ENCODE measurements at places on chromosomes 3 and 15.

GRCh38 chr3:52438579-52439425 is 6.1 kb downstream of the SEMA3G start:
- no peak for DNase-seq

- DNase-seq, result no peak
These were observed 9.3 kb upstream of the MELTF start for GRCh38 chr3:197038679-197039462.

DNA sequence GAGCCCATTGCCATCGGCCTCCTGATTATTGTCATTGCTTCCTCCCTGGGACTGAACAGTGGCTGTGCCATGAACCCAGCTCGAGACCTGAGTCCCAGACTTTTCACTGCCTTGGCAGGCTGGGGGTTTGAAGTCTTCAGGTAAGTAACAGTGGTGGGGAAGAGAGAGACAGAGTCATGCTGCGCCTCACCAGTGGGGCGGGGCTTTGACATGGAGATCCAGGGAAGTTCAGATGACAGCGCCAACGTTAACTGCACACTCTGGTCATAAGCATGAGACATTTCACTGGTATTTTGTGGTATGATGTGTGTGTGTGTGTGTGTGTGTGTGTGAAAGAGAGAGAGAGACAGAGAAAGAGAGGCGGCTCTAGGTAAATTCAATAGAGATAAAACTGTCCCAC is 41.0 kb downstream of the AQP9 start:
- no peak for DNase-seq

- no peak for DNase-seq
These were observed 340.4 kb downstream of the EPHB1 start for GRCh38 chr3:135135445-135135844.

DNA sequence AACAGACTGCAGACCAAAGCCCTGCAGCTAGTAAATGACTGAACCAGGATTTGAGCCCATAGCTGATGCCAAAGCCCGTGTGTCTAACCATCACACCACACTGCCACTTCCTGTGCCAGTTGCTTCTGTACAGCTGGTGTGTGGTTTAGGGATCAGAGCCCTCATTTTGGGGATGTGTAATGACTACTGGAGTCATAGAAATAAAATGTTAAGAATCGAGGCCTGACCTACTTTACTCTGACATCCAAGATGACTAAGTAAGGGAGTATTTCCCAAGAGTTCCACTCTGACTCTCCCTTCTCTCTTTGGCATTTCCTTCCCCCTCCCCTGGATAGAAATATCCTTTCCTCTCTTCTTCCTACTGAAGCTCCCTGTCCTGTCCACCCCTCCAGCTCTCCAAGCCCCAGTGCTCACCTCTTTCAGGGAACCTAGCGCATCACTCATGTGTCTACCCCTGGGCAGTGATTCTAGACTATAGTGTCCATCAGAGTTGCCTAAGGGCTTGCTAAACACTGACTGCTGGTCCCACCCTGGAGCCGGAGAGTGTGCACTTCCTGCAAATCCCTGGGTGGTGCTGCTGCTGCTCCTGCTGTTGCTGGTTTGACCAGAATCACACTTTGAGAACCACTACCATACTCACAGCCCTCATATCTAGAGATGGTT is 53.8 kb downstream of the MGLL start:
- no peak for DNase-seq

DNA sequence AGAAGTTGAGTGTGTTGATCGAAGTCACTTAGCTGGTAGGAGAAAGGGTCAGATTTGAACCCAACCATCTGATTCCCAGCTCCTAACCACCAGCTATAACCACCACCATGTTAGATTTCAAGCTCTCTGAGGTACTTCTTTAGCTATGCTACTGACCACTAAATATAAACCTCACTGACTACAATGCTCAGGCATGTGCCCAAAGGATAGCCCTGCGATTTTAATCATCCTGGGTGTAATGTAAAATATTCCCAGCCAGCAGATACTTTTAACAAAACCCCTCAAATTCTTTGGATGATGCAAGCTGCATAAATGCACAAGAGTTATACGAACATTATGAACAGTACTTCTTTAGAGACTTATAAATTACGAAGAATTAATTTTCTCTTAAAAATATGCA is 115.2 kb upstream of the TSC22D2 start:
- DNase-seq, result no peak

- DNase-seq, result no peak
These were observed 117.6 kb downstream of the PDE8A start for GRCh38 chr15:85099195-85099803.

- DNase-seq, result no peak
These were observed 124.3 kb downstream of the TIGIT start for GRCh38 chr3:114418107-114418506.

DNA sequence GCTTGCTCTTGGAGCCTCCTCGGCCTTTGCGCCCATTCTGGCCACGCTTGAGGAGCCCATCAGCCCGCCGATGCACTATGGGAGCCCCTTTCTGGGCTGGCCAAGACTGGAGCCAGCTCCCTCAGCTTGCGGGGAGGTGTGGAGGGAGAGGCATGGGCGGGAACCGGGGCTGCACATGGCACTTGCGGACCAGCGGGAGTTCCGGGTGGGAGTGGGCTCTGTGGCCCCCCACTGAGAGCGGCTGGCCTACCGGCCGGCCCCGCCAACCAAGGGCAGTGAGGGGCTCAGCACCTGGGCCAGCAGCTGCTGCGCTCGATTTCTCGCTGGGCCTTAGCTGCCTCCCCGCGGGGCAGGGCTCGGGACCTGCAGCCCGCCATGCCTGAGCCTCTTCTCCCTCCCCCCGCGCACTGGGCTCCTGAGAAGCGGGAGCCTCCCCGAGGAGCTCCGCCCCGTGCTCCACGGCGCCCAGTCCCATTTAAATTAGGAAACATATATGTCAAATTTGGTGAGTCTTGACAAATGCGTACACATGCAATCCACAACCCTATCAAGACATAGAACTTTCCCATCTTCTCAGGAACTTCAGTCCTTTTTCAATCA is 97.6 kb upstream of the CNTN3 start:
- no peak for DNase-seq

Measured in cerebellar nuclear complex (tissue), 1 donor.